ENCODE measurements at places on chromosomes 16 and 17.

DNA sequence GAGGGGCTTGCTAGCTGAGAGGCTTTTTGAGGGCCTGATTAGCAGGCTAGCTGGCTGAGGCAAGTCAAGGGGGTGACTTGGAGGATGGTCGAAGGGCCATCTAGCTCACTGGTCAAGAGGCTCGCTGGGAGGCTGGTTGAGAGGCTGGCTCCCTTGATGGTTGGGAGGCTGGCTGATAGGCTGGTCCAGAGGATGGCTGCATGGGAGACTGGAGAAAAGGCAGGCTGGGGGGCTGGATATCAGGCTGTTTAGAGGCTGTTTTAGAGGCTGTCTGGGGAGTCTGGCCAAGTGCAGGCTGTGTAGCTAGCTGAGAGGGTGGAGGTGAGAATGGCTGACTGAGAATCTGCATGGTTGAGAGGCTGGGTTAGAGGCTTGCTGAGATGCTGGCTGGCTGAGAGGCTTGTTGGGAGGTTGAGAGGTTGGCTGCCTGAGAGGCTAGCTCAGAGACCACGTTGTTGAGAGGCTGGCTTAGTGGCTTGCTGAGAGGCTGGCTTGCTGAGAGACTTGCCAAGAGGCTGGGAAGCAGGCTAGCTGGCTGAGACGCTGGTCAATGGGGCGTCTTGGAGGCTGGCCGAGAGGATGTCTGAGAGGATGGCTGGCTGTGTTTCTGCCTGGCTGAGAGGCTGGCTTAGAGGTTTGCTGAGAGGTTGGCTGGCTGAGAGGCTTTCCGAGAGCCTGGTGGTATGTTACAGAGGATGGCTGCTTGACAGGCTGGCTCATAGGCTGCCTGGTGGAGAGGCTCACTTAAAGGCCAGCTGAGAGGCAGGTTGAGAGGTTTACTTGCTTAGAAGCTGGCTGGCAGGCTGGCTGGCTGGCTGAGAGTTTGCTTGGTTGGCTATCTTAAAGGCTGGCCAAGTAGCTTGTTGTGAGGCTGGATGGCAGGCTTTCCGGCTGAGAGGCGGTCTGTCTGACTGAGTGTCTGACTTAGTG, 36.6 kb upstream of the ACSM2B start:
- no peak for DNase-seq

GRCh38 chr16:59886021-59886420, 1151.9 kb upstream of the GOT2 start:
- DNase-seq, result no peak

- DNase-seq, result no peak
Measured at GRCh38 chr16:22181843-22182242, 19.5 kb downstream of the SDR42E2 start.

DNA sequence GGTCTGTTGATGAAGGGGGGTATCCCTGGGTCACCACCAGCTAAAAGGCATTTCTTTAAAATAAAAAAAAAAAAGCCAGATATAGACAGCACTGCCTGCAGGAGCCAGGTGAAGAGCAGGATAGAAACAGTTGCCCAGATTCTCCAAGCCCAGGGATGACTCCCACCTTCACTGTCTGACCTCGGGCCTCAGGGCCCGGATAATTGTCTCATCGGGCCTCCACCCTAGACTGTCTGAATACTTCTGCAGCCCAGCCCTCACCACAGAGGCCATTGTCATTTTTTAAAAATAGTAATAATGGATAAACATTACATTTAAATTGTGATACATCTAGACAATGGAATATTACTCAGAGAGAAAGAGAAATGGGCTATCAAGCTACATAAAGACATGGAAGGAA, 92.8 kb upstream of the TNRC6C start:
- DNase-seq, result no peak

GRCh38 chr16:15976225-15976812, 26.9 kb downstream of the ABCC1 start:
- DNase-seq, result no peak

- no peak for DNase-seq
Measured at GRCh38 chr16:9102379-9102778, 10.9 kb downstream of the HAPSTR1 start.

- DNase-seq, result no peak
Measured at GRCh38 chr17:51245535-51245934, 14.3 kb downstream of the MBTD1 start.

GRCh38 chr16:30885196-30885595, 8.7 kb downstream of the BCL7C start:
- no peak for DNase-seq

DNA sequence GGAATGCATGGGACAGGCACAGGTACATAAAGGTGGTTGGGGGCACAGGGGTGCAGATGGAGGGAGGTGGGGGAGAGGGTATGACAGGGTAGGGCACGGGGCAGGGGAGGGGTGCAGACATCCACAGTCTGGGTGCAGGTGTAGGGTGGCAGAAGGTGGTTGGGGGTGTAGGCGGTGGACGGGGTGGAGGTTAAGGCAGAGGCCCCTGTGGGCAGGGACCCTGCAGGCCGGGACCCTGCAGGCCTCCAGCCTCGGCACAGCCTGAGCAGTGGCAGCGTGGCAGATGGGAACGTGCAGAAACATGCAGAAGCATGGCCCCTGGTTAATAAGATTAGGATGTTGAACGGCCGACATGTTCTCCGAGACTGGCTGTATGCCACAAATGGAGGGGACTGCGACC, 115.2 kb downstream of the RBFOX3 start:
- no peak for DNase-seq

DNA sequence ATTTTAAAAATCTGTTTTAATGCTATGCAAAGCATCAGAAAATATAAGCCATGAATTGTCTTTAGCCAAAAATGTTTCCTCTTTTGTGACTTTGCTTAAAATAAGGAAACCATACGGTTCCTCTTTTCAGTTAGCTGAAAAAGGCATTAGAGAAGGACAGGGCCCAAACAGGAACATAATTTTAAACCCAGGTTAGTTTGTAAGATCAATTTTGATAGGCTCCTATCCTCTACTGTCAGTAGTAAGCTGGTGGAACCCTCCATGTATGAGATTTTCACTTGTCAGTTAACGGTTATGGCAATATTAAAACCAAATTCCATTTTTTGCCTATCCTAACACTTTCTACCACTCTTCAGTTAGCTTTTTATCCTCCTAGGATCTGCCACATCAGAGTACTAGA, 4.3 kb downstream of the EVI2B start:
- peak; percentile 46 for DNase-seq

- no peak for DNase-seq
Measured at GRCh38 chr17:58517378-58517927, 3.0 kb upstream of the MTMR4 start.

DNA sequence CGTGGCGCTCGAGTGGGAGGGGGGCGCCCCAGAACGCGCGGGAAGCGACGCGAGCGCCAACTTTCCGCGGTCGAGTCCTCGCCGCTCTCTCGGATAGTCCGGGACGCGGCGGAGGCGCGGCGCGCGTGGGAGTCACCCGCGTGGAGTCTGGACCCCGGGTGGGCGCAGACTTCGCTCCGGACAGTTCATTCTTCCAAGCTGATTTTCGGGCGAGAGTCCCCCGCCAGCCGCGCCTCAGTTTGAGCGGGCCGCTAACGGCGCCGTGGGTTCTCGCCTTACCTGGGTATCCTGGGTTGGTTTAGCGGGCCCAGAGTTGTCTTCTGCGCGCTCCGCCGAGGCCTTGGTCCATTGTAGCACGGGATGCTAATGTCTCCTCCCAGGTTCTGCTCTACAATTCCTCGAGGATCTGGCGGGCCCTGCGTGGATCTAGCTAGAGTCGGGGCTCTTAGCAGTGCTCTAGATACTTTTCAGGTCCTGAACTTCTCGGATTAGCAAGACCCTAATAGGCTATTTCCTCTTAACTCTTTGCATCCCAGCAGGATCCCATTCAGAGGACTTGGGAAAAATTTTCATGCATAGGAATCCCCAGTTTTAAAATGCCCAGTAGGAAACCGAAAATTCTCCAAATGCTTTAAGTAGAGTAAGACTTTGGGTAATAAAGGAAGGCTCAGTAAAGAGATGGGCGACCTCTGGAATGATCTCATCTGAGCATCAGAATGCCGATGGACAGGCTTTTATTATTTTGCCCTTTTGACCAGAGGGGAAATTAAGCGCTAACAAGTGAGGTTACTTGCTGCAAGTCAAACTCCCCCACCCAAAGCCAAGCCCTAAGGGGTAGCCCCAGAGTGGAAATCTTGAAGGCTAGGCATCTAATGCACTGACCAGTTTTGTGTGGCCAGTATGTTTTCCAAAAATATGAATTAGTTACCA, 537 bp upstream of the GJC1 start:
- DNase-seq, result no peak

GRCh38 chr17:10149573-10150399, 48.6 kb downstream of the GAS7 start:
- peak; percentile 50 for DNase-seq

DNA sequence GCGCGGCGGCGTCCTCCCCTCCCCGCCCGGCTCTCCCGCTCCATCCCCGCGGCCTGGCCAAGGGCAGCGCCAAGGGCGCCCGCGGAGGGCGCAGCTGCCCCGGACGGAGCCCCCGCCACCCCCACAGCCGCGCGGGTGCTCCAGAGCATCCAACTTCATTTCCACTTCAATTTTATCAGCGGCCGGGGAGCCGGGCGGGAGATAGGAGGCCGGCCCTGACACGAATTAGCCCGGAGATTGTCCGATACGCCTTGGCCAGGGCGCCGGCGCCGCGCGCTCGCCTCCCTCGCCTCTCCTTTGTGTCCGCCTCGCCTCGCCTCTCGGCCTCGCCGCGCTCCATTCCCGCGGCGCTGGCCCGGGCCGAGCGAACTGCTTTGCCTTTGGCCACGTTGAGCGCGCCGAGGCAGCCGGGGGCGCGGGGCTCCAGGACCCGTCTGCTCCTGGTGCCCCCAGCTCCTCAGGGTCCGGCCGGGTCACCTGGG, 129.1 kb upstream of the LHX1 start:
- DNase-seq, result no peak

- peak; percentile 79 for DNase-seq
Measured at GRCh38 chr16:81403601-81404391, 40.8 kb upstream of the CMIP start.

DNA sequence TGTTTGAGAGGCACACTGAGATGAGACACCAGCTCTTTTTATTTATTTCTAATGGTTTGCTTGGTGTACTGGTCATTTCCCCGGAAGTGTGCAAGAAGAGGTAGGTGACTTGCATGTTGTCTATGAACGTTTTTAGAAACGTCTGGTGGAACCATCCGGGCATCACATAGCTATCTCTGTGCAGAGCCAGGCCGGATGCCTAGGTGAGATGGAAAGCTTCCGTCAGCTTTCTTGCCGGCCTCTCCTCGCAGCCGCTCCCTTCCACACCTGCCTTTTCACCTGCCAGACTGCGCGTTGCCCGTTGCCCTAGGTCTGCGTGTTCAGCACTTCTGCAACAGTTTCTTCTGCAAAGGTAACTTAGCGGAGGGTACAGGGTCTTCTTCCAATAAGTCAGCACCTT, 416.0 kb downstream of the WWOX start:
- DNase-seq, result no peak

DNA sequence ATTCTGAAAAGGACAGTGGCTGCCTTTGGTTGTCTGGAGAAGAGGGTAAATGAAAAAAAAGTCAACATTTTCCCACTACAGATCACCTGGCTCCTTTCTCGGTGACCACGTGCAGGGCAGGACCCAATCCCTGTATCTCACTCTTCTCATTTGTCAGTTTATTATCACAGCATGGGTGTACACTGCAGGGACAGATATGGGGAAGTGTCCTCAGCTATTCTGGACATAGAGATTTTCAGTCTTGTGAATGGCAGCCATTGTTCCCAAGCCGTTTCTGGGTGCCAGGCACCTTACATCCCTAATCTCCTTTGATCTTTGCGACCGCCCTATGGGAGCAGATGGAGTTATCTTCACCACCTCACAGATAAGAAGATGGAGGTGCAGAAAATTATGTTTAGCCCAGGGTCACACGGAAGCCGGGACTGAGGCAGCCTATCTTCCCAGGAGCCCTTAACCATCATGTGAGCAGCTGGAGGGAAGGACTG, 7.2 kb downstream of the ADORA2B start:
- no peak for DNase-seq

DNA sequence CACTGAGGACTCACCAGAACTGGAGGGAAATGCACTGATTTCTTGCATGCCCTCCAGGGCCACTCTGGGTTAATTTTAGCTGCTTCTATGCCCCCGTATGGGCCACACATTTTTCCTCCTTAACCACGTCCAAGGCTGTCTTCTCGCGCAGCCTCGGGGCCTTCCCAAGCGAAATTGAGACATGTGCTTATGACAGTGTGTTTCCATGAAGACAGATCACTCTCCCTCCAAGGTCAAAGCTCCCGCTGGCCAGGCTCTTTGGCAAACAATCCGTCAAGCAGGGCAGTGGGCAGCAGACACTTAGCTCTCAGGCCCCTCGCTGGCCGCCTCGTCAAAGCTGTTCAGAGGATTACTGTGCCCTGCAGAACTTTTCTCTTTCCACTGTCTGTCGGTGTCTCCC, 243.0 kb upstream of the N4BP1 start:
- no peak for DNase-seq

GRCh38 chr16:25035494-25036405, 20.6 kb upstream of the ARHGAP17 start:
- DNase-seq, result no peak

- DNase-seq, result peak; percentile 48
Measured at GRCh38 chr16:83926726-83927397, 26.2 kb upstream of the OSGIN1 start.

DNA sequence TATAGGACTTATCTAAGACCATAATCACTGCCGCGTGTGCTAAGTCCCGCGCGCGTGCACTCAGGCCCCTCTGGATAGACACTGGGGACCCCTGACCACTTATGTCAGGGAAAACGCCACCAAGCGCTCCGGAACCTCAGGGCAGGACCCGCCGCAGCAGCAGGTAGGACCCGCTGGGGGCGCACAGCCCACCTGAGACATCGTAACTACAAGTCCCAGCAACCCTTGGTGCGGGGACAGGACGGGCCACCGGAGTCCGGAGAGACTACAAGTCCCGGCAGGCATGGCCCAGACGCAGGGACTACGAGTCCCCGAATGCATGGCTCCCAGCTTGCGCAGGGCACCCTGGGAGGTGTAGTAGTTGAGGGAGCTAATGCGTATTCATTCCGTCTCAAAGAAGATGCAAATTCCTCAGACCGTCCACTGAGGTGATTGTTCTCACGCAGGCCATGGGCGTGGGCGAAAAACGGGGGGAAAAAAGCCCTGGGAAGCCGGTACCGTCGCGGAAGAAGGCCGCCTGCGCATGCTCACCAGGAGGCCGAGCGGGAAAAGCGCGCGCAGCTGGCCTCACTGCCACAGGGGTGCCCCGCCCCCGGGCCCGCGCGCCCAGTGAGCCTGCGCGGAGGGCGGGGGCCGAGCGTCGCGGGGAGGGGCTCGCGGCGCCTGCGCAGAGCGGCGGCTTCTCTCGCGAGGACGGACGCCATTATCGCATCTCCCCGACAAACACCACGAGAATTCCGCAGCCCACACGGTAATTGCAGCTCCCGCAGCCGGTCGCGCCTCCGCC, at the start of gene BANP:
Gene BANP, plus strand, starts transcription at position 670 of the 787 bp plus-strand sequence. CDS start 23,682 bp downstream, outside the sequence.
- DNase-seq, result peak; percentile 98

DNA sequence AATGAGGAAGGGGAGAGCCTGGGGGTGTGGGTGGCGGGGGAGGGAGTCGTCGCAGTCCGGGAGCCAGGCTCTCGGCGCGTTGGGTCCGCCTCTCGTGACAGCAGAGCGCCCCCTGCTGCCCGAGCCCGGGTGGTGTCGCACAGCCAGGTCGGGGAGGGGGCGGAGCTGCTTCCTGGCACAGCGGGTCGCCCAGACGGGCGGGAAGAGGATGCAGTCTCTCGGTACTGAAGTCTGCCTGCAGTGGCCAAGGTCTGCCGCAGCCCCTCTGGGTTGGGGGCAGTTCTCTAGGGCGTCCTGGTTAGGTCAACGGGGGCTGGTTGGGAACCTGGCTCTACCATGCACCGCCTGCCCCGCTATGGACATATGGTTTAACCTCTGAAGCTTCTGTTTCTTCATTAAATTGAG, 38.2 kb upstream of the CCDC182 start:
- peak; percentile 60 for DNase-seq

- no peak for DNase-seq
Measured at GRCh38 chr17:65407017-65407416, 154.4 kb downstream of the AXIN2 start.
